ENCODE measurements at places on chromosomes 12 and 14.

- DNase-seq, result no peak
These were observed 26.1 kb downstream of the JDP2 start for GRCh38 chr14:75453817-75454434.

DNA sequence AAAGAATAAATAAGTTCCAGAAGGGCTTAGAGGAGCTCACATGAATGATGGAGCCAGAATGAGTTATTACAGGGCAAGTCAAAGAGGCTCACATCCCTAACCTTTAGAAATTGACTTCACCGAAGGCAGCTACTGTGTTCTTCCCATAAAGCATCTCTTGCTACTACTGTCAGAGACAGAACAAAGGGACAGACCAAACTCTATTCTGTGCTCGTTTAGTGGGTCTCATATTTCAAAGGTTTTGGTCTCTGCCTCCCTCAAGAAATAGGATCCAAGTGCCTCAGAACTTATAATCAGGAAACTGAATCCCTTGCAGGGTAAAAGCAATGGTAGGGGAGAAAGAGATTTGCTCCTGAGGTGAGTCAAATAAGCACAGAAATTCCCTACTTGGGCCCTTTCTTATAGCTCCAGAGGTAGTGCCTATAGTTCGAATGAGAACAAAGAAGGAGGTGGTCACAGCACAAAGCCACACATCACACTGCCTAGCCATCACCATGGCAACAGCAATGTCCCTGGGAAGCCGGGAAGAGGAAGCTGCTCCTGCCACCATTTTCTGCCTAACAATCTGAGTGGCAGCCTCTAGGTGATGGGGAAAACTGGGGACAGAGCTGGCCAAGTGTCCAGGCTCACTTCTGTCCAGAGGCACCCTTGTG is 294.9 kb downstream of the FOXN3 start:
- peak; percentile 9 for DNase-seq

- DNase-seq, result no peak
These were observed 9.9 kb downstream of the LGR5 start for GRCh38 chr12:71449373-71450070.

- no peak for DNase-seq
These were observed 210.4 kb upstream of the NUDT4 start for GRCh38 chr12:93167331-93167730.

DNA sequence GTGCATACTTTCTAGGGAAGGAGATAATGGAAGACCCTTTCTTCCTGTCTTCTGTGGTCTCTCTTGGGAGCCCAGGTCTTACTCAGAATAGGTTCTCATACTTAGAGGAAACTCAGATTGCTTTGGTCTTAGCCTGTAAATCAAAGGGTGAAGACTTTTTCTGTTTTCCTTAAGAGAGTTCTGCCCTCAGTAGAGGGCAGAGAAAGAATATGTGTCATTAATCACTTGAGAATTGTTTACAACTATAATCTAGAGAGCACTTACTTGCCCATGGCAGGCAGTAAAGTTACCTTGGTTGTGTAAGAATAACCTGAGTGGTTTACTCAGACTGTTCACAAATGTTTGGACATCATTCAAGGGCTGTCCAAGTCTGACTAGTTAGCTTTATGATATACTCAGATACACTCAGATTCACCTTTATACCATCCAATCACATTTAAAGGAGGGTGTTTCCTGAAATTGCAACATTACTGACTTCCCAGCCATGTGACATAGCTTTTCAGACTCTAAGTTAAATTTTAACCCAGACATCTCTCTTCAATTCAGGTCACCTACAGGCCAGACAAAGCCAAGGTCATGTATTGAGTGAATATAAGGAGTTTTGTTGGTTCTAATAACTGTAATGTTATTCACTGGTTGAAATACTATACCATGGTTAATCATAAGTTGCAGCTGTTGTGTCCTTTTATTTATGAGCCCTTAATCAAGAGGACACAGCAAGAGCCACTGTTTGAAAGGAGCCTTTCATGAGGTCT is 372.2 kb downstream of the RAD51B start:
- DNase-seq, result no peak

DNA sequence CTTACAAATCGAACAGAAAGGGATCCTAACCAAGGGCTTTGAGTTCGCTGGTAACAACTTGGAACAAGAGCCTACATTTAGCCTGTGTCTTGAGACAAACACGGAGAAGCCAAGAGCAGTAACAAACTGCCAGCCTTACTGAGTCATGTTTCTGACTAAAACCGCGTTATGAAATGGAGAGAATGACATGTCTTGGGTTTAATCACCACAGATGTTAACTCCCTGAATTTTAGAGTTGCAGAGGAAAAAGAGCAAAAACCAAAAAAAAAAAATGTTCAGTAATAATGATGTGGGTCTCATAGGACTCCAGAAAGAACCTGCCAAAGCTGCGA is 1.0 kb downstream of the BLTP3B start:
- DNase-seq, result no peak

DNA sequence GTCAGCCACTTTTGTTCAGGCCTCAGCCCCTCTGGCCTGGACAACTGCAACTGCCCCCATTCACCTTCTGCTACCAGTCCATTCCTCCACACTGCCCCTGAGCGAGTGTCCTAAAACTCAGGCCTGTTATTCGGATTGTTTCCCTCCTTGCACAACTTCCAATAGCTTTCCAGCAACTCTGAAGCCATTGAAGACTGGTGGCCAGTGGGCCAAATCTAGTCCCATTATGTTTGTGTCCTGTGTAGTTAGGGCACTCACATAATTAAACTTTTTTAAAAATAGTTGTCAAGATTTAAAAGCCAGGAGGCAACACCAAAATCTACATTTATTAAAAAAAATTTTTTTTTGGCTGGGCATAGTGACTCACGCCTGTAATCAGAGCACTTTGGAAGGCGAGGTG is 17.8 kb upstream of the FIGNL2 start:
- no peak for DNase-seq

DNA sequence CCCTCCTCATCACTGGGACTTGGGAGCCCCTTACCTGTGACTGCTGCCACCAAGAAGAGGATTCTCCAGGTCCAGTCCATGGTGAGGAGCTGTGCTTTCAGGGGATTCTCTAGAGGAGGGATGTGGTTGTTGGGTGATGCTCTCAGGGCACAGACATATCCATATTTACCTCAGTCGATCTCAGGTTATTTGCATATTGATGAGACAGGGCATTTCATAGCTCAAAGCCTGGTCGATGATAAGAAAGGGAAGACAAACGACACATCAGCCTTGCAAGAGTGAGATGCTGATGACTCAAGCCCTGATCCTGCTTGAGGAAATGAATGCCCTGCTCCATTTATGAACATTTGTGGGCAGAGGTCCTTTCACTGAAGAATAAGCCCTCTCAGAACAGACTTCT is 981.0 kb downstream of the TMEM121 start:
- no peak for DNase-seq

DNA sequence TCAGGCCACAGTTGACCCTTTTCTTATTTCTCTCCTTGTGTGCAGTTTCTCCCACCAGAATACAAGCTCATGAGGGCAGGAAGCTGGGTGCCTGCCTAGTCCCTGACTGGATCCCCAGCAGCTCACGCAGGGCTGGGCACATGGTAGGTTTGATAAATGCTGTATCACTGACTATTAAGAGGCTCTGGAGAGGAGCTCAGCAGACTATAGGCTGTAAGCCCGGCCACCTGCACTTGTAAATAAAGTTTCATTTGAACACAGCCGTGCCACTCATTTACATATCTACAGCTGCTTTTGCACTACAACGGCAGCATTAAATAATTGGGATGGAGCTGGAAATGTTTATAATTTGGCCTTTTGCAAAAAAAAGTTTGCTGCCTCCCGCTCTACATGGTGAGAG is 32.0 kb downstream of the CHGA start:
- no peak for DNase-seq

- no peak for DNase-seq
These were observed 4.3 kb downstream of the RNASE1 start for GRCh38 chr14:20798318-20798717.

DNA sequence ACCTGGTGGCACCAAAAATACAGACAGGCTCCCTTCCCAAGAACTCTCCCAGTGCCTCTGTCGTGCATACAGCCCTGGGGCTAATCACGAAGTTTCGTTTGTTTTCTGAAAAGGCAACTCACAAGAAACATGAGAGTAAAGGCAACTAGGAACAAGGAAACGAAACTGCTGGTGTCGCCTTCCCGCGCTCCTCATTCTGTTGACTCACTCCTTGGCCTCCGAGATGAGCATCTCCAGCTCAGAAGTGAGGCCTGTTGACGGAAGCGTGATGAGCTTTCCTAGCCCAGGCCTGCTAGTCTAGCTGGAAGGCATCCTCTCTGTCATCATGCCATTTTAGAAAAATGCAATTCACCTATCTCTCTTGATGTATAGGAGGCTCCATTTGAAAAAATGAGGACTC is 50.5 kb downstream of the TTC9 start:
- no peak for DNase-seq

DNA sequence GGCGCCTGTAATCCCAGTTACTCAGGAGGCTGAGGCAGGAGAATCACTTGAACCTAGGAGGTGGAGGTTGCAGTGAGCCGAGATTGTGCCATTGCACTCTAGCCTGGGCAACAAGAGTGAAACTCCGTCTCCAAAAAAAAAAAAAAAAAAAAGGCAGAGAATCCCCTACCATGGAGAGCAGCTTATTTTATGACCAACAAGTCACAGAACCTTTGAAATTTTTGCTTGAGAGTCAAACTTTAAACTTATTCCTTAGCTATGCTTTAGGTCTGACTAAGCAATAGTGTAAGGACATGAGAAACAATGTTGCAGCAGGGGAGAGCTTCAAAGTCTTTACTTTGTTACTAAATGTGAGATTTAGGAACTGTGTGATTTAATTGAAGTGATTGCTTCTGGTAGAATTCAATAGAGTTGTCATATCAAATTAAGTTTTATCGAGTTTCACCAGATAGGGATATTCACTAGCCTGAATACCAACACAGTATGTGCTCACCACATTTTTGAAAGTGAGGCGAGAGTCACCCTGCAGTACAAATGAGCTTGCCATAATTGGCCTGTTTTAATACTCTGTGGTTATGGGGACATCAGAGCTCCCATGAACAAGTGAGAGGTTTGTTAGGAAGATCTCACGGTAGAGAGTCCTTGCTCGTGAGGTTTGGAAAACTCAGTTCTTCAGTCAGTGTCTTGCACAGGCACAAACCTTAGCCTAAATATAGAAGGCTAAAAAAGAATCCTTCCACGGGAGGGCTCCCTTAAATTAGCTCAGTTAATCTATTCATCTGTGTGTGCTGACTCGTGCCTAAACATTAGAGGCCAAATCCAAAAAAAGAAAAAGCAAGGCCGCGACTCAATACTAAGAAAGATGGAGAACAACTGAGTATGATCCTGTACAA is 108.6 kb downstream of the SAMD4A start:
- no peak for DNase-seq

- DNase-seq, result no peak
These were observed 178.1 kb upstream of the NOVA1 start for GRCh38 chr14:26775765-26776563.

GRCh38 chr14:20219033-20219432 is 4.5 kb upstream of the OR11H6 start:
- DNase-seq, result no peak

Data from endothelial cell (in vitro differentiated cells).